Activated gamma-delta T cell (primary cell): ENCODE measurements at places on chromosomes 7 and 10.

DNA sequence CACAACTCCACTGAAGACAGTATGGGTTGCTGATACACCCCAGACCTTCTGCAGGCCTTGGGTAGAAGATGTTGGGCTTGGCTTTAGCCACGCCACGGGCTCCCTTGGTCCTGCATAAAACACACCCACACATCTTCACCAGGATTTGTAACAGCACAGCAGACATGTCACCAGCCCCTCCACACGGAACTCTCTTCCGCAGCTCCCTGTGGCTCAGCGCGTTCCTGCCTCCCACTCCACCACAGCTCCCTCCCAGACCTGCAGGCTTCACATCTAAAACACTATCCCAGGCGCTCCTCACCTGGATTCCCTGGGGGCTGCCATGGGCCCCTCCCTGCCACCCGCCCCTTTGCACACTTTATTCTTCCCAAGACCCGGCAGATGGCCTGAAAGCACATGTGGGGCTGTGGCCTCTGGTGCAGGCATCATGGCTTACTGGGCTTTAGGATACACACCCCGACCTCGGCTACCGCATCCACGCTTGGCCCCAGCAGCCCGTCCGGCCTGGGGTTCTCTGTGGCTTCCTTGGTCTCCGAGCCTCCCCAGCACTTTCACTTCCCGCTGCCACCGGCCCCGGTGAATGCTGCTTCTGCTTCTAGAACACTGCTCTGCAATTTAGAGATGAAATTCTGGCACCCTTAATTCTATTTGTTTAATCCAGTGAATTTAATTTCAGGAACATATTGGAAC, 432.9 kb downstream of the DNAJB6 start:
- no peak for DNase-seq

DNA sequence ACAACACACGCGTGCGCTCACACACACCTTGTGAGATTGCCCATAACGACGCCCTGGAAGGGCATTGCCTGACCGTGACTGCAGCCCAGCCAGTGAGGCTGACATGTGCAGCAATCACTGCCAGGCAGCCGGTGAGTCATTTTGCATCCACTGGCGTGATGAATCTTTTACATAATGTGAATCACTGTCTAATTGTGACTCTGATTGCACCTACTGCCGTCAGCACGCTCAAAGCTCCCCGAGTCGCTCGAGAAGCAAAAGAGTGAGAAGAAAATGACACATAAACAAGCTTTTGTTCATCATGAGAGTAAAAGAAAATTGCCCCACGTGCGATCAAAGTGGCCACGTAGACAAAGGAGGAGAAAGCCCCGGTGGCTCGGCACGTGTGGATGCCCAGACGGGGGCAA, 117.4 kb upstream of the PFKP start:
- DNase-seq = no peak

DNA sequence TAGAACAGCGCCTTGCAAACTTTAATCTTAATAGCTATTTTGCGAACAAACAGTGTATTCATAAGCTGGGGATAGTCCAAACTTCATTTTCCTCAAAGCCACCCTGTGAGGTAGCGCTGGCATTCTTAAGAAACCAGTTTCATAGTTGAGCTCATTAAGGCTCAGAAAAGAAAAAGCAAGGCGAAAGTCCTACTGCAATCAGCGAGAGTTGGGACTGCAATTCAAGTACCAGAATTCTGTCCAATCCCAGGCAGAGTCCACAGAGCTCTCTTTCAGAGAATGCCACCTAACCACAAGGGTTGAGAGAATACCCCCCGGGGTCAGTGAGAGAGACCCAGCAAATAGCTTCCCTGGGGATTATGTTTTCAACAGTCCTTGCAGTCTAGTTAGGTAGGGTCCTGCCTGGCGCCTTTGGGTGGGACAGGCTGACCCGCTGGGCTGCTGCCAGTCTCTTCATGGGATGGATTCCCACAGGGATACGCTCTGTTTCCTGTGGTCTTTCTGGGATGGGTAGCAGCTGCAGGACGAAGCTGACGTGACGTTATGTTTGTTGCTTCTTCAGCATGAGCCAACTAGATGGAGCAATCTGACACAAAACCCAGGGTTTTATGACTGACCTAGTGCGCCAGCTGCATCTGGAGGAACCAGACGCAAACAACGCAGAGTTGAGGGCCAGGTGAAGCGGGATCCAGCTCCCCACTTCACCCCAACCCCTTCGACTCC, 16.0 kb downstream of the BMPER start:
- no peak for DNase-seq

GRCh38 chr10:17029581-17030271, 99.9 kb downstream of the CUBN start:
- DNase-seq = no peak
